Right lung (tissue), 10 donors: ENCODE measurements at places on chromosomes 12 and 14.
A peak's percentile ranks its signal among the peaks of the same experiment; 100 is the strongest.

DNA sequence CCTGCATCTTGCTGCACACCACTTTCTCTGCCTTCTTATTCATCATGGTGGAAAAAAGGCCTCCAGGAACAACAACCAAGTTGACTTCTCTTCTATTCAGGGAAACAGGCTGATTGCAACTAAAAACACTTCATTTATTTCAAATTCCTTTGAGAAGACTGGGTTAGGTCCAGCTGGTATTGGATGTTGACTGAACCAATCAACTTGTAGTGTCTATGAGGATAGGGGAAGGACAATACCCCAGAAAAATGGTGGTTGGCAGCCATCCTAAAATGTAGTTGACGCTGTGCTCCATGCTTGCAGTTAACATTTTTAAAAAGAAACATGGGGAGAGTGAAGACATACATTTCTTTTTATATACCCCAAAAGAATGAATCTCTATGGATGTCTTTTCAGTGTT lies 34.4 kb upstream of the CRADD start:
- DNase-seq, result peak; percentile 53

DNA sequence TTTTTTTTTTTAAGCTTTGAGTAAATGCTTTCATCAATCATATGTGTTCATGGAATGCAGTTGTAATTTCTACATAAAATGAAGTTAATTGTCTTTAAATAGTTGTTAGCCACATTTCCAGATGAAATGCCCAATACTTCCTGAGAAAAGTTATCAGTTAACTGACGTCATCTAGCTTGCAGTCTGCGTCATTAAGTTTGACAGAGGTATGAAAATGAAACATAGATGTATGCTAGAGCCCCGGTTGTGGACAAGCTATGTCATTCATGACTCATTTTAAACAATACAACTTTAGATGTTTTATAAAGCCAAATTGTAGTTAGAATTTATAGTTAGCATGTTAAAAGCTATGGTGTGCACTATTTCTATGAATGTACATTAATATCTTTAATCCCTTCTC lies 90.7 kb downstream of the PLEKHA5 start:
- no peak for DNase-seq

- DNase-seq, result no peak
Measured at GRCh38 chr12:59294221-59294620, 301.6 kb upstream of the SLC16A7 start.

DNA sequence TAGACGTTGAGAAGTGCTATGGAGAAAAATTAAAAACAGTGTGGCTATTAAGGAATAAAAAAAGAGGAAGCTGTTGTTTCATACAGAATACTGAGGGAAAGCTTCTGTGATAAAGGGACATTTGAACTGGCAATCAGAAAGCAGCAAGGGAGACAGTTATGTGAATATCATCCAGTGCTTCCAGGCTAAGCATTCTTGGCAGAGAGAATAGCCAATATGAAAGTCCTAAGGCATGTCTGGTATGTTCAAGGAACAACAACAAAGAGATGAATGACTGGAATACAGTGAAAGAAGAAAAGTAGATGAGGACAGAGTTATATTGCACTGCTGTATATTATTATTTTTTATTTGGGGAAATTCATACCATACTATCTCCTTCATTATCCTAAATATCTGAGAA lies 23.9 kb downstream of the SCAF11 start:
- no peak for DNase-seq

DNA sequence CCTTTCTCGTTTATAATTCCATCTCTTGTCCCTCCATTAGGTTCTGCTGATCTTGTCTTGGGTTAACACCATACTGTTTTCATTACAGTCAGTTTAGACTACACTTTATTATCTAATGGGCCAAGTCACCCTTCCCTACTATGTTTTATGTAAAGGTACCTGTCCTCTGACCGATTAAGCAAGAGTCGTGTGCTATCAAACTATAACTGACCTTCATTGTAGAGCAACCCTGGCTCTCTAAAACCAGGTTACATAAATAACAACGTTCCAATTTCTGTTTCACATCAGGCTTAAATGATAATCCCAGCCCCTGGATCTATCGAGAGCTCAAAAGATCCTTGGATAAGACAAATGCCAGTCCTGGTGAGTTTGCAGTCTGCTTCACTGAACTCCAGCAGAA lies 16.7 kb downstream of the OAS2 start:
- no peak for DNase-seq
